G401 (cell line): ENCODE measurements at places on chromosomes 2 and 18. TPM values are rescaled to one million over a fixed set of nuclear protein-coding genes. Genes with fewer than 3 reads are reported as not detected.

DNA sequence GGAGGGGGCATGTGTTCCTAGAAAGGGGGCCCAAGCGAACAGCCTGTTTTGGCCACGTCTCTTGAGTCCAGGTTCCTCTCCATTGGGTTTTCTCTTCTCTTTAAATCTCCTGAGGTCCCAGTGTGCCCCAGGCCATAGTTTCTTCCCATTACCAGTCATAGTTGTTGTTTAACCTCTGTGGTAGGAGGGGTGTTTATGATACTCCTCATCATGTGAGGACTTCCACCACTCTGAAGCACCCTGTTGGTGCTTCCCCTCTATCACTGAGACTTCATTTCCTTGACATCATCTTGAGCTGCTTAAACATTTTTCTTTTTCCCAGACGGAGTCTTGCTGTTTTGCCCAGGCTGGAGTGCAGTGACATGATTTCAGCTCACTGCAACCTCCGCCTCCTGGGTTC lies 45.9 kb downstream of the WIPF1 start:
- DNase-seq: no peak

GRCh38 chr2:45332094-45332493 lies 279.0 kb downstream of the SRBD1 start:
- no peak for DNase-seq

GRCh38 chr18:63168287-63168686 lies 151.3 kb downstream of the BCL2 start:
- no peak for DNase-seq

DNA sequence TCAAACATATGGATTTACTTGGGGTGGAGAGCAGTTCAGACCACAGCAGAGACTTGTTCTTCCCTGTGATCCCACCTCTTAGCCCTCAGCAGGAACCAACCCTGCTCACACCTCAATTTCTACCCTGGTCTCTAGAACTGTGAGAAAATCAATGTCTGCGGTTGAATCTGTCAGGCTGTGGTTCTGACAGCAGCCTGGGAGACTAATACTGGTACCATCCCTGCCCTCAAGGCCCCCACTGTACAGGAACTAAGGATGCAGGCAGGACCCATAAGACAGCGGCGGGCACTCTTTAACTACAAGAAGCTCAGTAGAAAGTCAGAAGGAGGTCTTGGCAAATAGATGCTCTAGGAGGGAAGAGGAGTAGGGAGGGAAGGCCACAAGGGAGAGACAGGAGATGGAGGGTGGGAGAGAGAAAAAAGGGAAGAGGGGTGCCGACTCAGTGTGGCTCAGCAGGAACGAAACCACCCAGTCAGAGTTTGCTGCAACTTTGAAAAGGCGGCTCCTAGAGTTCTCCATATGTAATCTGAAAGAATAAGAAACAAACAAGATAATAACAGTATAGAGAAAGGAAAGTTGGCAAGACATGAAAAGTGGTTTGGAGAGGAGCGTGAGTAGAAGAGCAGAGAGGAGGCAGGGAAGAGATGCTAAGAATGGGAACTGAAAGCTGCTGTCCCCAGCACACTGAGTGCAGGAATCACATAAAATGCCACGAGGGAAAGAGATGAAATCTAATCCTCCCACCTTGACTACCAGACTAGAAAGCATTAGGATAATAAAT lies 323.9 kb upstream of the ID2 start:
- no peak for DNase-seq

DNA sequence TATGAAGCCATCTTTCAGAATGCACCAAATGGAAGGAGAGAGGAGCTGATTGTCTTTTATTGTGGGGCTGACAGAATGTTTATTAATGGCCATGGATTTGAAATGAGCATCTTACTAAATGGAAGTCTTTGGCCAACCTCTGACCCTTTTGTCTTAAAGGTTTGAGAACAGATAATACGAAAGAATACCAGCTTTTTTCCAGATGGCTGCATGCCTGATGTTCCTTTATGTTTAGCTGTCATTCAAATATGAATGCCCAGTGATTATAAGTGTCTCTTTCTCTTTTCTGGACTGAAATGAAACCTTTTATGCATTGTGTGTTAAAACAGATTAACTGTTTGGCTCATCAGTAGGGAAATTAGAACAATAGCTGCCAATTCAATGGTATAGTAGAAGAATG lies 46.0 kb downstream of the PARD3B start:
- DNase-seq: no peak

Gene SAG
- 0.80 TPM in 1 of 2 replicates, not detected in the other for total RNA-seq

Gene ALPG
- 203 and 218 TPM in 2 replicates for total RNA-seq

Gene KCNK3
- not detected in 2 replicates for total RNA-seq
